SK-N-SH (cell line): ENCODE measurements at places on chromosomes 6 and 20.

DNA sequence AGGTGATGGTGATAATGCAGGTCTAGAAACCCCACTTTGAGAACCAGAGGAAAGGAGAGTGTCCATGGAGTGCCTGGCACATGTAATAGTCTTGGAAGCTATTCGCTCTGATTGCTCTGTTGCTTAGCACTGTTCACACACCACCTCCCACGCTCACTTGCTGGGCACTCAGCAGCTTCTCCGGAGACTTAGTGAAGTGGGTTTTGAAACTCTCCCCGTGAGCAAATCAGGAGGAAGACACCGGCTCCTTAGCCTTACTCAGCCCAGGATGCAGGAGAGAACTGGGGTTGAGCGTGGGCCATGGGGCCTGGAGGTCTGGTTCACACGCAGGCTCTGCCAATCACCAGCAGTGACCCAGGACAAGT is 22.2 kb downstream of the BMP7 start:
- no peak for DNase-seq

DNA sequence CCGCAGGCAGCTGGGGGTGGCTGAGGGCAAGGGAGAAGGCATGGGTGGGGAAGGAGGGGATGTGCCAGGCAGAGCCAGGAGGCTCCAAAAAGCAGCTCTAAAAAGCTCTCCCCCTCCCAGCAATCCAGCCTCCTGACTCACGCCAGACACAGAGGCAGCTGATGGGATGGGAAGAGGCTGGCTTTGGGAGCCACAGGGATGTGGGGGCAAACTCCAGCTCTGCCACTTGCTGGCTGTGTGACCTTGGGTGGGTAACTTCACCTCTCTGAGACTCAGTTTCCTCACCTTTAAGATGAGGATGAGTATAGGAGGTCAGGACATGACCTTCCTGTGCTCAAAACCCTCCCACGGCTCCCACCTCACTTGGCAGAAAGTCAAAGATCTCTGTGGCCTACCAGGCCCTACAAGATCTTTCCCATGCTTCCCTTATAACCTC is 148.9 kb downstream of the CEBPB start:
- peak; percentile 72 for DNase-seq

DNA sequence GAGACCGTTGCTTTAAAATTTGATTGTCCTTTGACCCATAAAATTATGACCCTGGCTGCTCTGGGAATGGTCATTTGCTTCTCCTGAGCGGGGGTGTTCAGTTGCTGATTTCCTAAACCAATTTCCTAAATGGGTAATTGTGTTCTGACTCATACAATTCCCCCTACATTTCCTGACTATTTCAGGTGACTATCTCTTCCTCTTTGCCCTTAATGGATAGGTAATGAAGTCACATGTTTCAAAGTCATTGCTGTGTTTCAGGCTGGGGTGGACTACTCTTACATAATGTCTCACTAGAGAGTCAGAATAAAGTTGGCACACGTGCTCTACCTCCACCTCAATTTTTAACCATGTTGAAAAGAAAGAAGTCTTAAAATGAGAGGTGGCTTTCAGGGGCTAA is 109.8 kb downstream of the DOK5 start:
- DNase-seq: no peak

GRCh38 chr6:153215242-153215641 is 84.2 kb upstream of the RGS17 start:
- DNase-seq: no peak

- DNase-seq: no peak
Observed at GRCh38 chr6:111757342-111757741, 115.9 kb downstream of the FYN start.

GRCh38 chr20:61251529-61252393 is at the start of gene CDH4:
Gene CDH4 (plus strand): TSS chr20:61252261.
- peak; percentile 63 for DNase-seq

DNA sequence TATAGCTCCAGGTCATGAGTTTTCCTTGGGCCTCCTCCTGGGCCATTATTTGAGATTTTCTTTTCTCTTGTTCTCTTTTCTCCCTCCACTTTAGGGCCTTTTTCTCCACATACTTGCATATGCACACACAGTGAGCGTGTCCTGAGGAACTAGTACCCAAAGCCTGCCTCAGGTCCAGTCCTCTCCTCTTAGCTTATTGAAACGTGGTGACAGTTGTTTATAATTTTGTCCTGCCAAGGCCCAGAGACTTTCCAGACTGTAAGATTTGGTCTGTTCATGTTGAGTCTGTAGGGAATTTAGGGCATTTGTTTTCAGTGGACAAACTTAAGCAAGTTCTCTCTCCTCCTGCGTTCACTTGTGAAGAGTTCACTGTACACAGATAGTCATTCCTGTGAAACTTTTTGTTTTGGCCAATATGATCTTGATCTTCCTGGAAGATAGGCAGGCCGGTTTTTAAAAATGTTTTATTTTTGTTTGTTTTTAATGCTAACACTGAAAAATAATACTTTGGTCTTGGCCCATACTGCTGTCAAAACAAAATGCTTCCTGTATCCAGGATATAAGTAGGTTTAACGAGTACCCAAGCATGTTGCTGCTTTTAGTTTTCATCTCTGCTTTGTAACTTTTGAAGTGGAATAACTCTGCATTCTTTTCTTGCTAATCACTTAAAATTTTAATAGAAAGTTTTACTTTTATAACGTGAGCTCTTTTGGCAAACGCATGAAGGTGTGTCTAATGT is 20.7 kb downstream of the LRRC1 start:
- DNase-seq: no peak

- peak; percentile 55 for DNase-seq
Observed at GRCh38 chr6:72218125-72218524, 331.8 kb downstream of the RIMS1 start.
